Esophagus squamous epithelium (tissue), 5 donors: ENCODE measurements at places on chromosomes 7 and 10.

DNA sequence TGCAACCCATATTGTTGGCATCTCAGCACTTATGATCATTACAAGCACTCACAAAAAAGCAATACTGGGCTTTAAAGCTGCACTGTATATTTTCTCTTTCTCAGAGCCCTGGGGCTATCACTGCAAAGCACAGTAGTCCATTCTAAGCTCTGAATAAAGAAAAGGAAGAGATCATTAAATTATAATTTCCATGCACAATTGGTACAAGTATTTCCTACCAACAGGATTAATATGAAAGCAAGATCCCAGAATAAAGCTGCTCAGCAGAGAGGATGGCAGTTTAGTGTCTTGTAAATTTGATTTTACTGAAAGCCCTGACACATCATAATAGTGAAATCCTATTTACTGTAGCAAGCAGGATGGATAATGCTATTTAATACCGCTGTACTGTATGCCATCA is 205.3 kb downstream of the CHCHD3 start:
- no peak for DNase-seq

DNA sequence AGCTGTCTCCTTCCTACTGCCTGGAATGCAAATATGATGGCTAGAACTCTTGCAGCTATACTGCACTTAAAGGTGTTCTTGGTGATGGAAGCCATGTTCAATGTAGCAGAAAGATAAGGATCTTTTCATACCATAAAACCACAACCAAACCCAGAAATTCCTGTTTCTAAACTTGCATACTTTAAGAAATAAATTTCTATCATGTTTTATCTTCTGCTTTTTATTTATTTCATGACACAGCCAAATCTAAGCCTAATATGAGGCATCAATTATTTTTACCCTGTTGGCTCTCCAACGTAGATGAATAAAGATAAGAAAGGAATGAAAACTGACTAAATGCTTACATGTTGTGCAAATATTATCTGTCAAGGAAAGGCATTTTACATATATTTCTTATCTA is 224.1 kb downstream of the DOCK4 start:
- no peak for DNase-seq

- DNase-seq, result no peak
Measured at GRCh38 chr10:6128591-6129251, 39.9 kb downstream of the RBM17 start.

DNA sequence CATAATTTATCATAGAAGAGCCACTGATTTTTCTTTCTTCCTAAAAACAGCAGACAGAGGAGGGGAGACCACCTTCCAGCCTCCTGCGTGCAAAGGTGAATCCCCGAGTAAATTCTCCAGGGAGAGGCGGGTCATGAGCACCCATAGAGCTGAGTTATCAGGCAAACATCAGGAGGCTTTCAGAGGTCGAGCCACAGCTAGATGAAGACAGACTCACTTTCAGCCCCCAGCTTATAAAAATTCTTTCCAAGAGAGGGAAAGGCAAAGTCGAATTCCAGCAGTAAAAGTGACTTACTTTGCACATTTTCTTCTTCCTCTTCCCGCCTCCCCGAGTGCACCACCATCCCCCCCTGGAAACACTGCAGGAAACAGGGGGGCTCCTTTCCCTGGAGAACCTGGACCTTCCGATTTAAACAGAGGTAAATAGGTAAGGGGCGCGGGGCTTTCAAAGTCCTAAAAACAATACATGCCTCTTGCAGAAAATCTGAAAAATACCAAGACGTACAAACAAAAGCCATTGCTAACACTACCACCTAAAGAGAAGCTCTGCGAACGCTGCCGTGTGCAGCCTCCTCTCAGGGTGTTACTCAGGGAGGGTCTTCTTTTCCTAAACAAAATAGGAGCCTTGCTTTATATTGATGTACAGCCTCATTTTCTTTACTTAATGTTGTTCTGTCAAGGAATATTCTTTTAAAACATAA is 163.8 kb downstream of the SVIL start:
- DNase-seq, result no peak

DNA sequence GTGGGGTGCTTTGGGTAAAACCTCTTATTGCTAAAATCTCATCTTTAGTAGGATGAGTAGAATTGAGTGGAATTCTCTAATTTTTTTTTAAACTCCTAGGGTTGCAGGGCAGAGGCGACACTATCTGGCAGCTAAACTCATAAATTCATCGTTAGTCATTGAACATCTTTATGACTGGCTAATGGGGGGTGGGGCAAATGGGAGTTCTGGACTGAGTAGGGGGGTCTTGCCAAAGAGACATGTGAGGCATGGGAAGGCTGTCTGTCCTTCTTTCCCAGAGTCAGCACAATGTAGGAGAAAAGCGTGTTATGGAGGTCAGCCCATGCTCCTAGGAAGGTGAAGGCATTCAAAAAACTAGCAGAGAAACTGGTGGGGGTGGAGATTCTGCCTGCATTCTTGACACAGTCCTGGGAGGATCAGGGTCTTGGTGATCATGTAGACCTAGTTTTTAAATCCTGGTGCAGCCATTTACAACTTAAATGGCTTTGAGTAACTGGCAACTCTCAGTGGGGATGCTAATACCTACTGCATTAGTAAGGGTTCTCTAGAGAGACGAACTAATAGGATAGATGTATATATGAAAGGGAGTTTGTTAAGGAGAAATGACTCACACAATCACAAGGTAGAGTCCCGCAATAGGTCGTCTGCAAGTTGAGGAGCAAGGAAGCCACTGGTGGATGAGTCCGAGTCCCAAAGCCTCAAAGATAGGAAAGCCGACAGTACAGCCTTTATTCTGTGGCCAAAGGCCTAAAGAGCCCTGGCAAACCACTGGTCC is 47.7 kb downstream of the EMX2 start:
- no peak for DNase-seq

DNA sequence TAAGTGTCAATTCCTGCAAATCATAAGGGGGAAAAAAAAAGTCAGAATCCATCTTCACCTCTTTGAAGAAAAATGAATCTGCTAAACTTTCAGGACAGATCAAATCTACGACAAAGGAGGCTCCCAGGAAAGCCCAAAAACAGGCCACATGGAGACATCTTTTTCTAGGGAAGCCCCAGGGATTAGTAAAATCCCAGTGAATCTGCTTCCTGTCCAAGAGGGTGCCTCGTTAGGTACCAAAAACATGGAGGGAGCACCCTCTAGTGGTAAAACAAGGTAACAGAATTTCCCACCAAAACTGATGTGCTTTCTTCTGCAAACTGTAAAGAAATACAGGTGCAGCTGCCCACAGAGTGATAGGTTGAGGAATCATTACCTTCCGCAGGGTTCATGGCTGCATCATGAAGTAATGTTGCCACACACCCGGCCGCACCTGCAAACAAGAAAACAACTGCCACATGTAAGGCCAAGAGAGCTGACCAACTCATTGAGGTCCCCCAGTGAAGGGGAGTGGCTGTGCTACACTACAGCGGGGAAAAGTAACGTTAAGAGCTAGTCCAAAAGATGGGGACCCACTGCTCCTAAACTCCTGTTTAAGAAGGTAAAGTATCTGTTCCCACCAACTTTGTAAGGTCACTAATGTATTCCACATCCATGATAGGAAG is 7.9 kb downstream of the SLC25A28 start:
- no peak for DNase-seq

DNA sequence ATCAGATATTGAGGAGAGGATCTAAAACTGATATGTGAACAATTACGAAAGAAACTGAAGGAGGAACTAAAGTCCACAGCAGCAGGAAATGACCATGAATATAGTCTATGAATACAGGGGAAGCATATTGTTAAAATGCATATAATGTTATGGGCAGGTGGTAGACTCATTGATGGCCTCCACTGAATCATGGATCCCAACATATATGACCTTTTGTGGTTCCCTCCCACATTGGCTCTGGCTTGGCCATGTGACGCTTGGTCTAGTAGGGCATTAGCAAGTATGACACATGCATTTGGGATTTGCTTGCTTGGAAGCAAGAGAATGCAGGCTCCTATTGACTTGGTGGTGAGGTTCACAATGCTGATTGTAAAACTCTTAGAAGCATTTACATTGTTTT is 55.2 kb upstream of the RAB18 start:
- DNase-seq, result no peak

GRCh38 chr7:77696643-77697534 is 630 bp downstream of the RSBN1L start:
- no peak for DNase-seq

GRCh38 chr10:60446851-60447250 is 57.2 kb upstream of the ANK3 start:
- DNase-seq, result no peak

DNA sequence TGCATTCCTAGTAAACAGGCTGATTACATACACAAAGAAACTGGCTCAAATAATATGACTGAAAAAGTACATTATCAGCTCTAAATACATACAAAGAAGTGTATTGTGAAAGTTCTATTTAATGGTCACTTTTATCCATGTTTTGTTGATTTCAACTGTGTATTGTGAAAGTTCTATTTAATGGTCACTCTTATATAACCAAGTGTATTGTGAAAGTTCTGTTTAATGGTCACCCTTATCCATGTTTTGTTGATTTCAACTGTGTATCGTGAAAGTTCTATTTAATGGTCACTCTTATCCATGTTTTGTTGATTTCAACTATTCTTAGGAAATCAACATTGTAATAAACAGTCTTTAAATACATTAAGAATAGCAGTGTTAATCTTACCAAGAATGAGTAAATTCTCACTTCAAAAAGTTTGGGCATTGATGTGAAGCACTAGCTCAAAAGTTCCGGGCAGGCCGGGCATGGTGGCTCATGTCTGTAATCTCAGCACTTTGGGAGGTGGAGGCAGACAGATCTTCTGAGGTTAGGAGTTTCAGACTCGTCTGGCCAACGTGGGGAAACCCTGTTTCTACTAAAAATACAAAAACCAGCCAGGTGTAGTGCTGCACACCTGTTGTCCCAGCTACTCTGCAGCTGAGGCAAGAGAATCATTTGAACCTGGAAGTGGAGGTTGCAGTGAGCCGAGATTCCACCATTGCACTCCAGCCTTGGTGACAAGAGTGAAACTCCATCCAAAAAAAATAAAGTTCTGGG is 34.8 kb upstream of the FEZF1 start:
- no peak for DNase-seq

DNA sequence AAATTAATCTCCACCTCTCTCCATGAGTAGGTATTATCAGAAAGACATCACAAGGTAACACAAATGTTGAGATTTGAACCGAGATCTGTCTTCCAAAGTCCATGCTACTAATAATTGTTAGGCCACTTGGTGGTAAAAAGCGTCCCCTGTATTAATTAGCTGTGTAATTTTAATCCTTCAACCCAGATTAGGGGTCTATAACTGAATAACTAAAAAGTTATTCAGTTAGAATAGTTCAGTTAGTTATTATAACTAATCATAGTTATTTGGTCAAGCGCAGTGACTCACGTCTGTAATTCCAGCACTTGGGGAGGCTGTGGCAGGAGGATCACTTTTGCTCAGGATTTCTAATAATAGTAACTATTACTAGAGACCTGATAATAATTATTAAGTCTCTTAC is 5.6 kb downstream of the PDSS1 start:
- DNase-seq, result no peak

GRCh38 chr10:110857265-110858171 is 14.2 kb upstream of the PDCD4 start:
- no peak for DNase-seq

GRCh38 chr7:16421333-16422102 is at the start of gene CRPPA:
TSS of gene CRPPA (minus strand) at chr7:16421538. CDS start at chr7:16421322, 216 bp downstream.
- DNase-seq, result no peak

DNA sequence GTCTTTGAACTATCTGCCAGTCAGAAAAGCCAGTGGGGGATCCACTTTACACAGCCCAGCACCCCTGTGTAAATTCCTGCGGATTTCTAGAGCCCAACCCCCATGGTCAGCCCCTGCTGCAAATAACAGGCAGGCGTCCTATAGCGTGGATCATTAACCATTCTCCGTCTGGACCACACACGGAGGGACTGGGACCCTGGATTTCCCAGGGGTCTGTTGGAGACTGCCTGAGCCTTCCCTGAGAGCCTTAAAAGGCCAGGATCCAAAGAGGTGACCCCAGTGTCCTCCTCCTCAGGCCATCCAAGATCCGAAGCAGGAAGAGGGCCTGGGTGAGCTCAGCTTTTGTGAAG is 11.2 kb upstream of the GRID1 start:
- DNase-seq, result no peak

GRCh38 chr10:11180228-11180627 is 162.6 kb downstream of the CELF2 start:
- DNase-seq, result no peak

- no peak for DNase-seq
Measured at GRCh38 chr10:72087392-72087968, 871 bp downstream of the SPOCK2 start.

GRCh38 chr7:112529521-112529920 is 48.7 kb downstream of the LSMEM1 start:
- DNase-seq, result no peak

- DNase-seq, result no peak
Measured at GRCh38 chr10:43903451-43903850, 254.8 kb upstream of the ZNF32 start.

DNA sequence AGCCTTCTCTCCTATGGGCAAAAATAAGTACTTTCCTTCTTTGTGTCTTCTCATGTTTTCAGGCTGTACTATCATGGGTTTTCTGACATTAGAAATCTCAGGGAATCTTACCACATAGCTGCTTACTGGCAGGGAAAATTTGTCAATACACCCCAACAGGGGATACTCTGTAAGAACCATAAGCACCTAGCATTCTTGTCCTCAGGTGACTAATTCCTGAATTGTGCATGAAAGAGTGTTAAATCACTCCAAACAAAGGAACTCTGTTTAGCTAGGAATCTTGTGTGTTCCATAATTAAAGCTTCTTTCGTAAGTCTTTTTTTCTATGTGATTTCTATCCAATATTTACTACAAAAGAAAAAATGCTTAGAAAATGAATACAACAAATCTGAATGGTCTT is 206.7 kb upstream of the POT1 start:
- DNase-seq, result no peak

- DNase-seq, result no peak
Measured at GRCh38 chr10:85851325-85851724, 515.3 kb downstream of the GRID1 start.

GRCh38 chr10:4568731-4569130 is 257.3 kb upstream of the AKR1E2 start:
- DNase-seq, result no peak

GRCh38 chr7:150820148-150820547 is 19.6 kb downstream of the TMEM176A start:
- no peak for DNase-seq

GRCh38 chr7:143069912-143070500 is 17.9 kb downstream of the OR6V1 start:
- DNase-seq, result no peak

GRCh38 chr10:8350250-8350967 is 295.9 kb downstream of the GATA3 start:
- DNase-seq, result no peak

DNA sequence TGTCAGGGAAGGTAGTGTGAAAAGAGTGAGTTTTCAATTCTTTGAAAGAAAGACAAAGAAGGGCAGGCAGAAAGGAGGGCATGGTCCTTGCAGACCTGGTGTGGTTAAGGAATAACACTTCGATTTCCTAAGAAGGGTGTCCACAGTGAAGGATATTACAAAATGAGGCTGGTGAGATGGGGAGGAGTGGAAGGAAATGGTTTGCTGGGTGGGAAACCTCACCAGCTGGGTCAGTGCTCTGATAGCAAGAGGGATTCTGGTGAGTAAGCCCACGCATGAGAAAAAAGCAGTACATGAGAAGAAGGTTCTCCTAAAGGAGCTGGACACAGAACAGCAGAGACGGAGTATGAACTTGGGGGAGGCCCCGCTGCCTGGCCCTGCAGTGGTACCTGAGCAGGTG is 230.6 kb upstream of the PLXNA4 start:
- DNase-seq, result no peak
